ENCODE measurements at places on chromosomes 7 and 10.

DNA sequence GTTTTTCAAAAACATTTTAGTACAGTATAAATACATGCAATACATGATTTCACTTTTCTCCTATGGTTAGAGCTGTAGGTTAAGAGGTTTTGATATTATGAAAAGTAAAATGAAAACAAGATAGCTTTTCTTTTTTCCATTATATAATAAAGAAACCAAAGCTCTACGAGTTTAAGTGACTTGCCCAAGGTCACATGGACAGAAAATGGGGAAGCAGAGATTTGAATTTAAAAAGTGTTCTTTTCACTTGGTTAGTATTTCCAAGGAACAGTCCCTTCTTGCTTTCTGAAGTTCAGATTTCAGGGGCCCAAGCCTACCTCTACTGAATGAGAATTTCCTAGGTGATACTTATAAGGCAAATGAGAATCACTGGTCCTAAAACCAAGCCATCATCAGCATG is 13.2 kb upstream of the MAP3K8 start:
- DNase-seq = no peak

DNA sequence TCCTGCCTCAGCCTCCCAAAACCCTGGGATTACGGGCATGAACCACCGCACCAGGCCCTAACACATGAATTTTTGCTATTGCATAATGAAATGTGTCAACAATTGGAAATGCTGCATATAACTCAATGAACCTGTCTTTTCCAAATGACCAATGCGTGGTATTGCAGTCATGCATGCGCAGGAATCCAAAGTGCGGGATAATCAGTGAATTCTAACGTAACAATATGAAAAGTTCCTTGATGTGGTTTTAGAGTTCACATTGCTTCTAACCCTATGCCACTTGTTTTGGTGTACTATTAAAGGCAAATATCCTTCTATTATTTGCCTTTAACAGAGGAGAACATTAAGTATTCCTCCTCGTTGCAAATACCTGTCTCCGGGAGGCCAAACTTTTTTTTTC is 10.5 kb downstream of the TDRD1 start:
- DNase-seq = no peak

DNA sequence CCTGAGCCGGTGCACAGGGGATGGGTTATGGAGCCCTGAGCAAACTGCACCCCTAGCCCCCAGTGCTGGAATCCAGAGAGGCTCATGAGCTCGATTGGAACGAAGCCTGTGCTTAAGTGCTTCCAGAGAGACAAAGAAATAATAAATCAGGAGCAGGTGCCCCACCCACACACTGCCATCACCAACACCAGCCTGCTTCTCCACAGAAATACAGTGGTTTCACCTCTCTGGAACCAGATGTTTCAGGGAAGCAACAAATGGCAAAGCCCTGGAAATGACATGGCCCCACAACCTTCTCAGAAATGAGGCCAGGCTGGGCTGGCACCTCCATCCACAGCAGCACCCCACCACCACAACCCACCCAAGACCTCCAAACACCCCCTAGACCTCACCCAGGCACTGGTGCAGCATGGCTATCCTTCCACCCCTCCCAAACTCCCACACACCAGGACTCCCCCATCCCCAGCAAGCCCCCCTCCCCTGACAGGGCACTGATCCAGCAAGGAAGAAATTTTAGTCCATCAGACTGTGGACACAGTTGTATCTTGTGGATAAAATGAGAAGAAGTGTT is 4.1 kb upstream of the SLC18A3 start:
- no peak for DNase-seq

DNA sequence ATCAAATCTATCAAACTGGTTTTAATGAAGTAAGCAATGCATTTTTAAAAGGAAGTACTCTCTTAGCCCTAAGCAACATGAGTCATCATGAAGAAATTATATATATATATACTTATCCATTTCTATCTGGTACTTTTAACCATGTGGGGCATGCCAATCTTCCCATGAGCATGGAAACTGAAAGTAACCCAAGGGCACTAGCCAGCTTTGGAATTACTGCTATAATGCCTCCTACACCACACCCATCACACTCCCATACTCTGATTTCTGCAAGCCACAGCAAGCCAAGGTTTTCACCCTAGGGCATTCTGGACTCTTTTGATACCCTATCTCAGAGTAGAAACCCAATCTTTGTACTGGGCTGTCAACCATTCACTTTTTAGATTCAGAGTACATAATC is 204.6 kb downstream of the IMMP2L start:
- peak; percentile 26 for DNase-seq

DNA sequence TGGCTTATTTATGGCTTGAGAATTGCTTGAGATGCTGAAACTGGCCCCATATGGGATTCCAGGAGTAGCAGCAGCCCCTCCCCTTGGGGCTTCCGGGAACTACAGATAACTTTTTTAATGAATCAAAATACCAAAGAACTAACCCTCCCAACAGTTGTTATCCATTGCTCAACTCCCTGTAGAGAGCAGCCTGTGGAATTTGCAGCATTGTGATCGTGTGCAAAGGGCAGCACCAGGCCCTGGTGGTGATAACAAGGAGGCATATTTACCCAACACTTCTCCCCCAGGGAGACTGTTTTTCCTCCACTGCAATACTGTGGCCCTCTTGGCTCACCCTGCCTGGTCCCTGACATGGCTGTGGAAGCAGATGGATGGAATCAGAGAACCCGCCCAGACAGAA is 196.2 kb downstream of the PLXNA4 start:
- DNase-seq = no peak

DNA sequence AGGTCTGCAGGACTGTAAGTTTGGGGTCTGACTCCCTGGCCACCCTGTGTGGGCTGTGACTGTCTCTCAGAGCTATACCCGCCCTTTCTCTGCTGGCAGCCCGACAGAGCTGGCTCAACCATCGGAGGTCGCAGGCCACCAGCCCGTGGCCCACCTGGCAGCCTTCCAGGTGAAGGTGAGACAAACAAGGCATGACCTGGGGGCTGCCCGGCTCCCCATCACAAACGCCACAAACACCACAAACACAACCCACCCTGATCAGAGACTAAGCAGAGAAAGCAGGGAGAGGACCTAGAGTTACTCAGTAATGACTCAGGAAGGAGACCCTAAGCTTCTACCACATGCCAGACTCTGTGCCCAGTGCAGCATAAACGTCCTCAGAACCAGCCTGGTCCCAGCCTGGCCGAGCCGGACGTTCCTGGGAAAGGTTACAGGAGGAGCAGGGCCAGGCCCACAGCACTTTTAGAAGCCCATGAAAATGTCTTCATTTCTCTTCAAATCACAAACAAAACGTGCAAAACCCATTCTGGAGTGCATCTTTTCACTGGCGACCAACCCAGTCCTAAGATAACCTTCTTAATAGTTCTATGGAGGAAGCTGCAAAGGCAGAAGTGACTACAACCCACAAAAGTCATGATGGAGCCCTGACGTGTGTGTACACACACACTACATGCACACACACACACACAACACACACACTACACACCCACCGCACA is 66.8 kb downstream of the MKI67 start:
- DNase-seq = no peak

GRCh38 chr7:2725178-2726105 is 37.4 kb downstream of the AMZ1 start:
- no peak for DNase-seq

- DNase-seq = no peak
Measured at GRCh38 chr10:987620-987869, 689 bp upstream of the GTPBP4 start.

DNA sequence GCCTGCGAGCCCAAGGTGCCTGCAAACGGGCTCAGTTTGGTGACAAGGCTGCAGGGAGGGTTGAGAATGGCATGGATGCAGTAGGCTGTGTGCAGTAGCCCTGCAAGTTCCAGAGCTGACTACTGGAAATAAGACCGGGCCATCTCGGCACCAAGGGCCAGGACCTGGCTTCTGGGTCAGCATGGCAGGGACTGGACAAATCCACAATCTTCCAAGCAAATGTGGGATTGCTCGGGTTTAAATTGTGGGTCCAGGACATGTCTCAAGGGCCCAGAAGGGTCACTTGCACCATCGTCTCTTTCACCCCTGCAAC is 78.0 kb downstream of the GPR26 start:
- no peak for DNase-seq

DNA sequence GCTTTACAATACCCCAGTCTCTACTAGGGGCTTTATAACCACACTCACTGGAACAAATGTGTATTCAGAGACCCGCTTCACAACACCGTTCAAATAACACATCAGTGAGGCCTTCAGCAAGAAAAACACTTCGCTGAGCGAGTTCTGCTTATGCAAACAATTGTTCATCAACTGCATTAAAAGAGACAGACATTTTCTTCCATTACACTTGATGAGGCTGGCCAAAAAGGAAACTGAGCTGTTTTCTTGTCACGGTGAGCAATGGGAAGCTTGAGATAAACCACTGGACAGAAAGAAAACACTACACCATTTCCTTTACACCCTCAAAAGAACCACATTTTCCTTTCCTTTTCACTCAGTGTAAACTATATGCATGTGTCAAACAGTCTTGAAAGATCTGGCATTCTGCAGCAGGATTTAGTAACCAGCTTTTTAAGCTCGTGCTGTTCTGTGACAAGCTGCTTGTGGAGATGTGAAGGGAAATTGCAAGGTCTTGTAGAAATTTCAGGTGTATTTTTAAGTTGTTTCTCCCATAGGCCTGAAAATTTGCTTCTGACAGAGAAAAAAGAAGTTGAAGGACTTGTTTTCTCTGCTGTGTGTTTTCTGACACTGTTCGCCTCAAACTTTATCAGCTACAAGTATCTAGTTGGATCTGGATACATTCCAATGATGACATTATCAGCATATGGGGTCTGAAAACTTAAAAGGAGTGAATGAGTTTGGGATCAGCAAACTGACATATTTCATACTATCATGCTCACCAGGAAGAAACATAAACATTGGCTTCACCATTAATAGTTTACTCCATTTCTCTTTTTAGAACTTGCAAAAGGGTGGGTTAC is 693.1 kb downstream of the PARD3 start:
- DNase-seq = no peak

GRCh38 chr10:61669161-61669725 is 6.5 kb downstream of the CABCOCO1 start:
- DNase-seq = peak; percentile 6

DNA sequence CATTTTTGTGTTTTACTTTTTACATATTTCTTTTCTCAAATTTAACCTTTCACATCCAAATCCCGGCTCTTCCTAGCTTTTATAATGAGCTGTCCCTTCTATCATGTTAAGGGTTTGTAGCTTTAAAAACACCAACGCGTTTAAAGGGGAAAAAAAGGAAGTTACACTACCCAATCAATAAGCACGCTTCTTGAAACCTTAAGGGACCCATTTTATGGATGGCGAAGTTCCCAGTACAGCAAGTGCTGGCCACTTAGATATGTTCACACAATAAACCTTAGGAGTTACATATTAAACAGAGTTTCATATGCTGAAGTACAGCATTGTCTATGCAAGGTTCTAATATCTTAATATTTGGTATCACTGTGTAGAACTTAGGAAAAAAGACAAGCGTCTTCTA is 1.8 kb downstream of the GNG11 start:
- DNase-seq = no peak

DNA sequence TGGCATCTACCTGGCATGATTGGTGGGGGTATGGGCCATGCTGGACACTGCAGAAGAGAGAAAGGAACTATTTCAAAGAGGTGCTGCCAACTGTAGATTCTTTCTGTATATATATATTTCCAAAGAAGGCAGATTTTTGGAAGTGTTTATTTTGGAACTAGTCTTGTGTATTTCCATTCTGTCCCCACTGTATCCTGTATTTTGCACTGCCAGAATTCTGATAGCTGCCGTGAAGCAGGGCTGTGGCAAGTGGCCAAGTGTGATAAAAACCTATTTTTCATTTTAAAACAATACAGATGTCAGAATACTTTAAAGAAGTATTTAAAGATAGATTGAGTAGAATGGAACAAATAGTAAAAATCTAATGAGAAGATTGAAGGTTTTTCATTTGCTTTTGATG is 17.1 kb downstream of the MCU start:
- no peak for DNase-seq

DNA sequence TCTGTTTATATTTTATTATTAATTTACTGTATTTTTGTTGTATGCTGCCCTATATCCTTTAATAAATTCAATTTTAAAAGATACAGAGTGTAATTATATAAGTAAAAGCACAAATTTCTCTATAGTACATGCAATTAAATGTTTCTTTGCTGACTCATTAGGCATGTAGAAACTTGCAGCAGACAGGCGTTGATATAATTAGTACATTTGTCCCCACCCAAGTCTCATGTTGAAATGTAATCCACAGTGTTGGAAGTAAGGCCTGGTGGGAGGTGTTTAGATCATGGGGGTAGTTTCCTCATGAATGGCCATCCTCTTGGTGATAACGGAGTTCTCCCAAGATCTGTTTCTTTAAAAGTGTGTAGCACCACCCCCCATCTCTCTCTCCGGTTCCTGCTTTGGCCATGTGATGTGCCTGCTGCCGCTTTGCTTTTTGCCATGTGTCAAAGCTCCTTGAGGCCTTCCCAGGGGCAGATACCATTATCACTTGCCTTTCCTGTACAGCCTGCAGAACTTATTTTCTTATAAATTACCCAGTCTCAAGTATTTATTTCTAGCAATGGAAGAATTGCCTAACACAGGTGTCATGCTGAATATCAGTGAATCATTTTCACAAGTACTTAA is 63.7 kb downstream of the TSPAN12 start:
- no peak for DNase-seq

- peak; percentile 39 for DNase-seq
Measured at GRCh38 chr10:92239600-92240288, 51.1 kb downstream of the CPEB3 start.

- DNase-seq = no peak
Measured at GRCh38 chr7:4739528-4739992, 35.9 kb upstream of the AP5Z1 start.

DNA sequence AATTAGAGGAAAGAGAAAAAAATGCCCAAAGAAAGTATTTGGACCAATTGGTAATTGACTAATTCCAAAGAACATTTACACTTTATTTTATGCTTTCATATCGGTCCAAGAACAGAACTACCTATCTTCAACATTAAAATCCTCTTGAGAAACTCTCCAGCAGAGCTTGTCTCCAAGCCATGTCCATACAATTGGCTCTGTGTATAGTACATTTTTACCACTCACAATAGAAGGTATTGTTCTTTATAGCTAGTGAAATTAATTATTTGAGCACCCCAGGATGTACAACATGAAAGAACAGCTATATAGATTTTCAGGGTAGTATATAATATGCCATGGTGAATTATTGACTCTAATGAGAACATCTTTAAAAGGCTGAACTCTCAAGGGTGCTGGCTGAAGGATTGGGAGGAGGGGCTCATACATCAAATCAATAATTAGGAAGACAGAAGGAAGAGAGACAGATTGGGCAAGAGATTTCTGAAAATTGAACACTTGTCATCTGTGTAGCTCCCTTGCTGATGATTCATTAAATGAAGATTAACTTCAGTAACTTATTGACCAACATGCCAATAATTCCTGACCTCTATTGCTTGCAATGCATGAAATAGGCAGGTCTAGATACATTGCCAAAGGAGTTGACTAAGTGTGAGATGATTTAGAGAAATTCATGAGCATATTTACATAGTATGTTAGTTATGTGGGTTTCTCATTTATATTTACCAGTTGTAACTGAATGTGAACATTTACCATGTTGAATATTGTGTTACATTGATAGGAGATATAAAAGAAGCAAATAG is 249.7 kb downstream of the MTERF1 start:
- no peak for DNase-seq

- DNase-seq = no peak
Measured at GRCh38 chr7:107387128-107387527, 82.7 kb upstream of the GPR22 start.

GRCh38 chr10:47266602-47267001 is 33.4 kb upstream of the GDF10 start:
- DNase-seq = no peak

- no peak for DNase-seq
Measured at GRCh38 chr10:72392571-72392970, 37.9 kb upstream of the DNAJB12 start.

GRCh38 chr10:116597543-116597942 is 6.8 kb downstream of the PNLIPRP1 start:
- DNase-seq = no peak

Data from HT-29 (cell line).